ENCODE measurements at places on chromosomes 3 and 15.

- no peak for DNase-seq
These were observed 32.6 kb downstream of the ALS2CL start for GRCh38 chr3:46660543-46661523.

DNA sequence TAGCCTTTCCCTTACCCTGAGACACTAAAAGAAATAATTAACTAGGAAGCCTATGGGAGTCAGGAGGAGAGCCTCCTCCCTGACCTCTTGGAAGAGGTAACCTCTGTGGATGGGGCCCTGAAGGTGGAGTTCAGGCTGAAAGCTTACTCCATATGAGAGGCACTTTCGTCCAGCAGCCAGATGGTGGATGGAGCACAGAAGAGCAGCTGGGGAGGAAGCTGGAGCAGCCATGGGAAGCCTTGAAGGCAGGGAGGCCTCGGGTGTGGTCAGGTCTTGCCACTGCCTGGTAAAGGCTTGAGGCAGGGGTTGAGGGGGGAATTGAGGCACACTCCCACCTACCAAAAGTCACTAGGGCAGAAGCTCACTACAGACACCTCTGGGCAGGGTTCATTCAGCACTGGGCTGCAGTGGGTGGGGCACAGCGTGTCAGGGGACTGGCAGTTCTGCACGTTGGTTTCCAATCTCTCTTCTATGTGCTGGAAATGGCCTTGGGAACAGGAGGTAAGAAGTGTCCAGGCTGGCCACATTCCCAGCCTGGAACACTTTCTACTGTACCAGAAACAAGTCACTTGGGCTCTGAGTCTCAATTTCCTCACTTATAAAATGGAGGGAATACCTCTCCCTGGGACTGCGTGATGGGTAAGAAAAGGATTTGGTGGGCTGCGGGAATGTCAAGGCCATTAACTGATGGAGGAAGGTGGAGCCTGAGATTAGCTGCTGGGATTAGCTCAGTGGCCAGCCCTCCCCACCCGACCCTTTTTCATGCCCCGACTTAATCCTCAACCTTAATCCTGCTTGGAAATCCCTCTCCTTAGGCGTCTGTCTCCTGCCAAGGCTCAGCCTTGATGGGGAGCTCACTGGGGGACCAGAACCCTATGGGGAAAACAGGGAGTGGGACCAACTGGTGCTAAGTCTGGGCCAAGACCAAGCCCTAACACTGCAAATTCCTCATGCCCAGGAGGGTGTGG, 5.4 kb downstream of the PCBP4 start:
- no peak for DNase-seq

GRCh38 chr15:49044002-49044401, 2.2 kb downstream of the SECISBP2L start:
- DNase-seq: no peak

DNA sequence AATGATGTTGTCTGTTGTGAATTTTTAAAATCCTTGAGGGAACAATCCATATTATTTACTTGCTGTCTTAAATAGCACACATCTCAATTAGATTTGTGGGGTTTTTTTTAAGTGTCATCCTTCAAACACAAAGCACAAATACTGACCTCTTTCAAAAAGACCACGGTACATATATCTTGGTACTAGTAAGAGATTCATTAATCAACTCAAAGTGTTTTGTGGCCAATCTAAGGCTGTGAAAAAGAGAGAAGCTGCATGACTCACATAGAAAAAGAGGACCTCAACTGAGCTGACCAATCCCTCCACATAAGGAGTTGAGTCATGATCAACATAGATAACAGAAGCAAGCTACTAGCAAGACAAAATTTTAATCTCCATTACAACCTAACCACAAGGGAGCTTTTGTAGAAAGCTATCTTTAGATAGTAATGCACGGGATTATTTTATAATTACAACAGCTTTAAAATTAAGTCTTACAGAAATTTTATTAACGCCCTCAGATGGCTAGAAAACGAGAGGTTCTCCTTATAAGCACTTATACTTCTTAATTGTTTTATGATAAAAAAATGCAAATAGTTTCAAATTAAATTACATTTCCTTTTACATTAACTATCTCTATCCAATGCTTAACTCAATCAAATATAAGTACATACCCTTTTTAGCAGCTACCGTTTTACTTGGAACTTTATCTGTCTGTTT, 60.5 kb downstream of the TOP2B start:
- DNase-seq: no peak

GRCh38 chr15:32918547-32918946, 200.7 kb downstream of the GREM1 start:
- DNase-seq: no peak

DNA sequence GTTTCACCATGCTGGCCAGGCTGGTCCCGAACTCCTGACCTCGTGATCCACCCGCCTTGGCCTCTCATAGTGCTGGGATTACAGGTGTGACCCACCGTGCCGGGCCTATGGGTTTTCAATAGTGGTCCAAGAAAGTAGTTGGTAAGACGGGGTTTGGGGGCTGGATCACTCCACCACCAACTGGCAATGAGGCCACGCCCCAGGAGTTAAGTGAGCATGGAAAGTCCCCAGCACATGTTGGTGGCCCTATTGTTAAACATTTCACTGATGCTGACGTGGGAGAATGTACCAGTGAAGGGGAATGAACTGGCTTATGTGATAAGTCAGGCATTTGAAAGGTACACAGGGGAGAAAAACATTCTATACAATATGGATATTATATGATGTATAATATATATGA, 80.4 kb downstream of the CHRD start:
- DNase-seq: no peak

- no peak for DNase-seq
These were observed 1186.5 kb downstream of the SI start for GRCh38 chr3:163891771-163892170.

GRCh38 chr3:127722091-127722784, 49.5 kb downstream of the ABTB1 start:
- no peak for DNase-seq

DNA sequence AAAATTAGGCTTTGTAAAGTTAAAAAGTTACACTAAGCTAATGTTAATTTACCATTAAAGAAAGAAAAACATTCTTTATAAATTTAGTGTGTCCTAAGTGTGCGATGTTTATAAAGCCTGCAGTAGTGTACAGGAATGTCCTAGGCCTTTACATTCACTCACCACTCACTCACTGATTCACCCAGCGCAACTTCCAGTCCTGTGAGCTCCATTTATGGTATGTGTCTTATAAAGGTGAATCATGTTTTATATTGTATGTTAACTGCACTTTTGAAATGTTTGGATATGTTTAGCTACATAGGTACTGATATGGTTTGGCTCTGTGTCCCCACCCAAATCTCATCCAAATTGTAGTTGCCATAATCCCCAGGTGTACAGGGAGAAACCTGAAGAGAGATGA, 549.7 kb upstream of the EPHA6 start:
- DNase-seq: no peak

GRCh38 chr3:156847752-156848448, 21.7 kb downstream of the LEKR1 start:
- DNase-seq: no peak

DNA sequence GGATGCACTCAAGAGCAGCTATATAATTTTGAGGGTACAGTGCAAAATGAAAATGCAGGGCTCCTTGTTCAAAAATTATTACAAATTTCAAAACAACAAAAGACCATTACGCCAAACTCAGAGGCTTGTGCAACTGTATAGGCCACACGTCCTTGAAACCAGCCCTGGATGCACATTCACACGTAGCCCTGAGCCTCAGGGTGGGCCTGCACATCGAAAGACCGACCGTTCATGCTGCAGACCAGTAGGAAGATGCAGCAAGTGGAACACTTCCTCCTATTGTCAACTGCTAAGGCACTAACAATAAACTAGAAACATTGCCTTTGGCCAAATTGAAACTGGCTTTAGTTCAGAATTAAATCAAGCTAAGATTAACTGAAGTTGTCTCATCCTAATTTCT, 174.7 kb downstream of the SHOX2 start:
- DNase-seq: no peak

- DNase-seq: peak; percentile 88
These were observed 17.7 kb downstream of the CPN2 start for GRCh38 chr3:194333212-194333980.

DNA sequence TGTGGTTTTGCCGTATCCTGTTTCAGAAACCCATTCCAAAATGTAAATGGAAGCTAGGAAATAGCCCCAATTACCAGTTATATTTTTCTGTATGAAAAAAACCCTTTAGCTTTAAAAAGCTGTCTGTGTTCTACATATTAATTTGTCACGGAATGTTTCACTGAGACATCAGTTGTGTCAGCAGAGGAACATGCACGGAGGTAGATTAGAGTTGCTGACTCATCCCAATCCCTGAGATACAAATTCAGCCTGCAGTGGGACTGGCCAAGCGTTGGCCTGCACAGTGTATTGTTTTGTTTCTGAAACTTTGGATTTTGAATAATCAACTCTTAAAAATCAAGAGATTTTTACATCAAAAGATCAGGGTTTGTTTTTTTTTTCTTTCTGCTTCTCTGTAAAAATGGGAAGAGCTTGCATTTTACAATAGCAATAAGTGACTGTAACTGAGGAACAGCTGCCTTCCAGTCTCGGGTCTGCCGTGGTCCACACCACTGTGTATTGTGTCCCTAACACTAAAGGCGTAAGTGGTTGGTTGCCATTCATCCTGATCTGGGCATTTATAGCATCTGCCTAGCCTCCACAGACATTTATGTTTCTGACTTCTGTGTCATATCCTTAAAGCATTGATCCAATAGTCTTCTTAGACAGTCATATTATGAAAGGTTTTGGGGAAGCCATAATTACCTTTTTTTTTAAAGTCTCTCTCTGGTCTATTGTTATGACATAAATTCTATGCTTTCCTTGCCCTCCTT, 218.1 kb downstream of the ADAMTSL3 start:
- no peak for DNase-seq

DNA sequence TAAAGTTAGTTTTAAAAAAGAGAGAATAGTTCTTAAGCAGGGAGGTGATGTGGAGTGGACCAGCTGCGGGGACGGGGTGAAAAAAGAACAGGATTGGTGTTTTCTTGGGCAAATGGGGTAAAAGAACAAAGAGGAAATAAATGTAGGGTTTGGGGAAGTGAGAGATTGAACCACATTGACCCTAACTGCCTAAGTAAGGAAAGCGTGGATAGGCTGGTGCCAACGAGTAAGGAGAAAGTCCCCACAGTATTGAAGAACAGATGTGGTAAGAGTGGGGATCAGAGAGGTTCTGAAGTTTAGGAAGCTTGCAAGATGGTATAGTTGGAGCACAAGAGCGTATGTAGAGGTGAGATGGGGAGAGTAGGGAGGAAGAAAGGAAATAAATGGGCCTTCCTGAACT, 17.0 kb downstream of the IREB2 start:
- no peak for DNase-seq

GRCh38 chr3:133527081-133527715, 46.3 kb upstream of the CDV3 start:
- no peak for DNase-seq

DNA sequence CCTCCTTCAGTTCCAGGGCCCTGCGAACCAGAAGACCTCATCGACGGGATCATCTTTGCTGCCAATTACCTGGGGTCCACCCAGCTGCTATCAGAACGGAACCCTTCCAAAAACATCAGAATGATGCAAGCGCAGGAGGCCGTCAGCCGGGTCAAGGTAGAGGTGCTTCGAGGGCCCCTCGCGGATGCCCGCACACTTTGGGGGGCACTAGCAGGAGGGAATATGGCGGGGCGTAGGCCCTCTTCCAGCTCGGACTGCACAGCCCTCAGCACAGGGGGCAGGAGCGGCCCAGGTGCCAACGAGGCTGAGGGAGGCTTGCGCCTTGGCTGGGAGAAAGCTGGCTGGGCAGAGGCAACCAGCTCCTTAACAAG, 176.6 kb downstream of the NSMCE3 start:
- DNase-seq: no peak

DNA sequence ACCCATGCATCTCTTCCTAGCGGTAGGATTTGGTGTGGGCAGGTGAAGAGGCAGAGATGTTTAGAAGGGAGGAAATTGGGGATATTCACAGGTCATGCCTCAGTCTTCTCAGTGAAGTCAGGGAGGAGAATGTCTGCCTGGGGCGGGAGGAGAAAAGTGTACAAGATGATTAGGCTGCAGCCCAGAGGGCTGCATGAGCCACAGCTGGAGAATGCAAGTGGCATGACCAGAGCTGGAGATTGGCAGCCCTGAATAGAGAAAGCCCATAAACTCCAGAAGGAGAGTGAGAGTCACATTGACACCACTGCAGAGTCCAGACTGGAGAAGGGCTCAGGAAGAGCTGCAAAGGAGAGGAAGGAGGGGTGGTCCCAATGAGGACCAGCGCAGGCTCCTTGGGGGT, 22.6 kb downstream of the PDHB start:
- no peak for DNase-seq

- DNase-seq: no peak
These were observed 5.2 kb downstream of the MEIS2 start for GRCh38 chr15:37094915-37095711.

- DNase-seq: no peak
These were observed 8.5 kb upstream of the USP3 start for GRCh38 chr15:63495780-63496488.

GRCh38 chr15:80334521-80334920, 69.7 kb upstream of the ARNT2 start:
- no peak for DNase-seq

DNA sequence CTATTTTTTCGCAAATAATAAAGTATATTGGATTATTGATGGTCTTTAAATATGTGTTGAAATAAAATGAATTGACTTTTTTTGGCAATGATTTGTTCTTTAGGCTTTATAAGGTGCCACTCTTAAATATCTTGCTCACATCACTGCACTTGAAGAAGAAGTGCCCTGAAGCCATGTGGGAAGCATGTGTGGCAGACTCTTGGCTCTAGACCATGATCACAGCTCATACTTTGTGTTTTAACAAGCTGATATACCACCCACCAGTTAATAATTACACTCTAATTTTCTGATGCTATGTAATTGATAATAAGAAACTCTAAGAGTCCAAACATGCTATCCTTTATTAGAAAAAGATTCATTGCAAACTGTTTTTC, 52.1 kb upstream of the TGFBR2 start:
- no peak for DNase-seq

DNA sequence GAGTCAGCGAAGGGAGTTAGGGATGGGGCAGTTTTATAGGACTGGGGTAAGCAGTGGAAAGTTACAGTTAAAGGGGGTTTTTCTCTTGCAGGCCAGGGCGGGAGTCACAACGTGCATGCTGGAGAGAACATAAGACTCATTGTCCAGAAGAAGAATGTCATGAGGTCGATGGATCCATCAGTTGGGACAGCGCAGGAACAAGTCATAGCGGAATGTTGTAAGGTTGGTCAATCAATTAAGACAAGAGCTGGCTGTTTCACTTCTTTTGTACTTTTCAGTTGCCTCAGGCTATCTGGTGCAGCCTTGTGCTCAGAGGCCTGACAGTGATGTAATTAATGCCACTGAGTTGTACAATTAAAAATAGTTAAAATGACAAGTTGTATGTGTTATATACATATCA, 165.6 kb downstream of the OCA2 start:
- no peak for DNase-seq

GRCh38 chr15:62164396-62165103, 535 bp downstream of the C2CD4B start:
- no peak for DNase-seq

DNA sequence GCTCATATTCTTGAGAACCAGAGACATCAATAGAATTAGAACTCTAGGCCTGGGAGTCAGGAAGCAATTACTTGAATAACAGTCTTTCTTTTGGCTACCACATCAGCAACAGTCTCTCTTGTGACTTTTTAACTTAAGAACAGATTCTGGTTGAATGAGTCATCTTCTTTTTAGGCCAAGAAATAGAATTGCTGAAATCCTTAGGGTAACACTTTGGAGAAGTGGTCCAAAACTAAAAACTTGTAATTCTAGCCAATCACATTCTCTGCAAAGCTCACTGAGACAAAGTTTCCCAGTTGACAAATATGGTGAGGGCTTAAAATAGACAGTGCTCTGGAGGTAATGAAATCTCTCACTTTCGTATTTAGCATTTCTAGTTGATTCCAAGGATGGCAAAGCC, 238.0 kb downstream of the SHOX2 start:
- DNase-seq: no peak
